SIG-M5 (cell line): ENCODE measurements at places on chromosomes 1 and 21.

- no peak for DNase-seq
Measured at GRCh38 chr1:193241132-193241827, 54.9 kb upstream of the B3GALT2 start.

DNA sequence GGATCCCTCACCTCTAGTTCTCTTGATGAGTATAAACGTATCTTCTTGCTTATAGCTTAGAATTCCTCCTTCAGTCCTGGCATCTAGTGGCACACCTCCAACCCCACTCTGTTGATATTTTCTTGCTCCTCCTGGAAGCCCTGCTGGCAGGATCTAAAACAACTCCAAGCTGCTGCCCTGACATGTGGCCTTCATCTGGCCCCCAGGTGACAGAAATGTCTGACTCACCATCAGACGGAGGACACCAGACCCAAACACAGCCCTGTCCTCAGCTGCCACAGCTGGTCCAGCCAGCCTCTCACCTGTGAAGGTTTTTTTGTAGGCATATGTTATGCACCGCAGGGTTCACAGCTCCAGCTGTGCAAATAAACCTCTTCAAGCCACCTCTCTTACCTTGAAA, 53.4 kb downstream of the KRTAP19-8 start:
- no peak for DNase-seq

DNA sequence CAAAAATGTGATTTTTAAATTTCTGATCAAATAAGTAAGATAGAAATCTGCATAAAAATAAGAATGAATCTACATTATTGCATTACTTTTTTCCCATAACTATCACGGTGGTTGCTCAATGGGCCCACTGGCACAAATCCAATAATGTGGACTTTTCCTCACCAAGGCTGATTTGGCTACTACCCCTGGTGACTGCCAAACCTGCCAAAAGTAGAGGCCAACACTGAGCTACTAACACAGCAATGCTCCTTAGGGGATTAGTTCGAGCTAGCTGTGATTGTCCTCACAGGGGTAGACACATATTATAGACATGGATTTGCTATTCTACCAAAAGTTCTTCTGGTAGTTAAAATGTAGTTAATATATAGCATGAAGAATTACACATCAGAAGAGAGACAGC, 107.7 kb upstream of the ZNHIT6 start:
- DNase-seq: no peak

DNA sequence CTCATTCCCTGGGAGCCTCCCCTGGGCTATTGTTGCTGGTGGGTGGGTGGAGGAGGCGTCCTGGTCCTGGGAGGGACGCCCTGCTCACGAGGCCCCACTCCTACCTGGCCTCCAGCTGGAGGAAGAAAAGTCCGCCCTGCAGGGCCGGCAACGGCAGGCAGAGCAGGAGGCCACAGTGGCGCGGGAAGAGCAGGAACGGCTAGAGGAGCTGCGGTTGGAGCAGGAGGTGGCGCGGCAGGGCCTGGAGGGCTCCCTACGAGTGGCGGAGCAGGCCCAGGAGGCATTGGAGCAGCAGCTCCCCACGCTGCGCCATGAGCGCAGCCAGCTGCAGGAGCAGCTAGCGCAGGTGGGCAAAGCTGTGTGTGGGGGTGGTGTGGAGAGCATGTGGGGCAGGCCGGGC, 24.9 kb downstream of the CROCC start:
- no peak for DNase-seq

- no peak for DNase-seq
Measured at GRCh38 chr21:36689324-36689723, 9.6 kb upstream of the SIM2 start.

GRCh38 chr21:41497008-41497407, 10.9 kb downstream of the TMPRSS2 start:
- DNase-seq: no peak

DNA sequence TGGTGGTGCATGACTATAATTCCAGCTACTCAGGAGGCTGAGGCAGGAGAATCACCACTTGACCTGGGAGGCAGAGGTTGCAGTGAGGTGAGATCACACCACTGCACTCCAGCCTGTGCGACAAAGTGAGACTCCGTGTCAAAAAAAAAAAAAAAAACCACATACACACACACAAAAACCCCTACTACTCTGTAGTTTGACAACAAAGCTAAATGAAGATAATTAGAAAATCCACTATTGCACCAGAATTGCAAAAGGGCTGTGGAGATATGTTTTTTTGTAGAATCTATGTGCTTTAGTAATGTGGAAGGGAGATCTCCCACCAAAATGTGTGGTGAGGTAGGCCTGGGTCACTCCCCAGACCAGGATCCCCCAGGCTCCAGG, 32.2 kb upstream of the KHDRBS1 start:
- no peak for DNase-seq

- DNase-seq: no peak
Measured at GRCh38 chr1:206021626-206022365, 1.9 kb downstream of the CTSE start.

- peak; percentile 21 for DNase-seq
Measured at GRCh38 chr1:245690156-245690690, 535.4 kb downstream of the KIF26B start.

DNA sequence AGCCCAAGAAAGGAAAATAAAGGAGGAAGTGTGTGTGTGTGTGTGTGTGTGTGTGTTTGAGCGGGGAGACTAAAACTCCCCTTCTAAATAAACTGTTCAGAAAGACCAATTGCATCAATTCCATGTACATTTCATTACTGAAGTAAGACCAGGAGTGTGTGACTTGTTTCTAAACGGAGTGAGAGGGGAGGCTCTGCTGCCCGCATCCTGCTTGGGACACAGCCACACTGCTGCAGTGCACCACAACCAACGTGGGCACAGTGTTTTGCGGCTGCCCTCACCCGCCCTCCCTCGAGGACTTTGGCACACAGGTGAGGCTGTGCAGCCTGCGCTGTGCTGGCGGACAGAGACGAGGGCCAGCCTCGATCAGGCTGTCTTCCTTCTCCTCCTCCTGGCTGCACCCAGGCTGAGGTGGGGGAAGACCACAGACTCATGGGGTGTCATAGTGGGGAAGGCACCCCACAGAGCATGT, 31.0 kb upstream of the H6PD start:
- no peak for DNase-seq

GRCh38 chr1:79741720-79742421, 735.3 kb upstream of the ADGRL4 start:
- no peak for DNase-seq

- no peak for DNase-seq
Measured at GRCh38 chr1:20921285-20921684, 134.2 kb upstream of the HP1BP3 start.

- DNase-seq: no peak
Measured at GRCh38 chr1:145847827-145848226, 2.4 kb downstream of the NUDT17 start.

DNA sequence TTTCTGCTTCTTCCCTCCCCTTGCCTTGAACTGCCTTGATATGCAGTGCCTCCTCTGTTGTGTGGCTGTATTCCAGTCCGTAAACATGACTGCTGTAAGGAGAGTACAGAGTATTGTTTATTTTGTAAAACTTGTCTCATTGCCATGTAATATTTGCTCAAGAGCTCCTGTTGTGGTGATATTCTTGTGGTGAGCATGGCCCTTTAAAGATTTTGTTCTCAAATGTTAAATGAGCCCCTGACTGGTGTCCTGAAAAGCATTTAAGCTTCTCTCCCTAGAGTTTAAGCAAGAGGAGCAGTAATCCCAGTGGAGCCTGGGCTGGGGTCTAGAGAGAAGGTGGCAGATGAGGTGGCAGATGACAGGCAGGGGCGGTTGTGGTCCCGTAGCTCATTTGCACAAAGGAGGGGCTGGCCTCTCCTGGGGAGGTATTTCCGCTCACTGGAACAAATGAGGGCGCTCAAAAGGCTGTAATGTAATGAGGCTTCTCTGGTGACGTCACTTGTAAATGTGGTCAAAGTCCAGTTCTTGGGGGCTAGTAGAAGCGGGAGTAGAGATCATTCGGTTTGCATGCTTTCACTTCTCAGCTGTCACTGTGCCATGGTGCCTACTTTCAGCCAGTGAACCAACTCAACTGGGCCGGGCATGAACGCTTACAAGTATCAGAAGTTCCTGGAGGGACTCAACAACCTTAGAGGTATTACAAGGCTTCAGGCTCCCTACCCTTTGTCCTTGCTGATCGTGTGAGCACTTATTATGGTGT, 46.0 kb upstream of the MACF1 start:
- DNase-seq: no peak

GRCh38 chr1:208036918-208037766, 126.2 kb upstream of the CD34 start:
- no peak for DNase-seq

DNA sequence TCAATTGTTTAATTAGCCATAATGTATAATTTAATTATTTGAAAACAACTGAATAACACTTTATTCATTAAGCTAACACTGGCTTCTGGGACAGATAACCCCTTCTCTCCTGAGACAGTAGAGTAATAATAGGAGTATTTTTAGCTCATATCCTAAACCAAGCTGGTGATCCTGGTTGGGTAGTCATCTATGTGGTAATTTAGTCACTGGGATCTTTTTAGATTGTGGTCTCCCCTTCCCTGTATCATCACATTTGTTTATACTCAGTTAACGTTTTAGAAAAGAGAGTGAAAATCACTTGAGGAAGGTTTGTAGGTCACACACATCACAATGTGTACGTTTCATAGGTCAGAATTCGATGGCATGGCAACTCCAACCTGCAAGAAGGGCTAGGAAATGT, 1356.6 kb upstream of the ADGRL2 start:
- DNase-seq: no peak

GRCh38 chr1:241221319-241221718, 135.7 kb downstream of the RGS7 start:
- no peak for DNase-seq

DNA sequence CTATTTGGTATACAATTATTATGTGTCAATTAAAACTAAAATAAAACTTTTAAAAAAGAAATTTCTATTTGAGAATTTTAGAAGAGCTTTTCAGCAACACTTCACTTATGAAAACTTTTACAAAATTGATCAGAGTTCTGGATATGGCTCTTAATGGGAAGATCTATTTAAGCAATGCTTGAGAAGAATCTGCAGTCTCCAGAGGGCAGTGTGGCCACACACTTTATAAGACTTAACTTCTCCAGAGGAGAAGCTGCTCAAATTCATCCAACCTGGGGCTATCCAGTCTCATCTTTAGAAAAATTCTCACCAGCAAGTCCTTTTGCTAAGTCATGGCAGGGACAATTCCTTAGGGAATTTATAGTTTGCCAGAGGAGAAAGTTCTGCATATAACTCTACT, 25.2 kb upstream of the AGO1 start:
- DNase-seq: no peak

DNA sequence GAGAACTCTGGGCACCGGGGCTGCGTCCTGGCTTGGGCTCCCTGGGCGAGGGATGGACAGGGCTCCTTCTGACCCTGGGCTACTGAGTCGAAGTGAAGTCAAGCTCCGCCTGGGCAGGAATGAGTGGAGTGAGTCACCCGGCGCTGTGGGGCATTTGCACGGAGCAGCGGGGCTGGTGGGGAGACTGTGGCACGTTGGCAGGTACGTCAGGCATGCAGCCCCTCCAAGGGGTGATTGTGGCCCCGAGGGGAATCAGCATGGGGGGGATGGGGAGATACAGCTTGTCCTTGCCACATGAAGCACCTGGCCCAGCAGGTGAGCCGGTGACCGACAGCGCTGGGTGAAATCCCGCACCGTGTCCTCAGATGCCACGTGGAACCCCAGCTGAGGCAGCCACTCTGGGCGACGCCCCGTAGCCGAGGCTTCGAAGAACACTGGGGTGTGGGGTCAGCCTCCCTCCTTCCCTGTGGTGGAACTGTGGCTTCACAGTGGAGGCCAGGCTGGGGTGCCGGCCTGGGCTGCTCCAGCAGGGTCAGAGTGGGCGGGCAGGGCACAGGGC, 62.3 kb downstream of the COL18A1 start:
- no peak for DNase-seq

DNA sequence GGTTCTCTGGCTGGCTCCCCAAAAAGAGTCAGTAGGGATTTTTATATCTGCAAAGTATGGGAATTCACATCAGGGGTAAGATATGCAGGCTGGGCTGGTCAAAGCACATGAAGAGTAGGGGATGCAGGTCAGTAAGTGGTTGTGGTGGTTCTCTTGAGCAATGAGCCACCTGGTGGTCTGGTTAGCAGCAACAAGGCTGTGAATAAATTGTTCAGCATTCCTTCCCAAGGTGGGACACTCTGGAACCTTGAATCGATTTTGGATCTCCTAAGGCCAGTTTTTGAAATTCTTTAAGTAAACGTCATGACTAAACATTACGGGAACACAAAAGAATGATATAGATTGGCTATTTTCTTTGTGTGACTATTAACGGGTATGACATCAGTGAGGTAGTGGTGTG, 563.0 kb upstream of the NEGR1 start:
- DNase-seq: no peak

GRCh38 chr1:155128755-155129473, 1.2 kb downstream of the EFNA1 start:
- DNase-seq: no peak

- no peak for DNase-seq
Measured at GRCh38 chr21:34890724-34891612, 158.1 kb downstream of the RUNX1 start.
